Stomach (tissue), 19 donors: ENCODE measurements at places on chromosomes 12 and 14. TPM values are rescaled to one million over a fixed set of nuclear protein-coding genes. Genes with fewer than 3 reads are reported as not detected.

- DNase-seq, result peak; percentile 96
Observed at GRCh38 chr12:67647799-67648520, 585 bp upstream of the DYRK2 start.

- DNase-seq, result peak; percentile 31
Observed at GRCh38 chr14:89365061-89365801, 51.8 kb downstream of the FOXN3 start.

- DNase-seq, result no peak
Observed at GRCh38 chr12:2003676-2004112, 563 bp downstream of the DCP1B start.

- no peak for DNase-seq
Observed at GRCh38 chr12:124087266-124088051, 114.4 kb downstream of the ZNF664 start.

DNA sequence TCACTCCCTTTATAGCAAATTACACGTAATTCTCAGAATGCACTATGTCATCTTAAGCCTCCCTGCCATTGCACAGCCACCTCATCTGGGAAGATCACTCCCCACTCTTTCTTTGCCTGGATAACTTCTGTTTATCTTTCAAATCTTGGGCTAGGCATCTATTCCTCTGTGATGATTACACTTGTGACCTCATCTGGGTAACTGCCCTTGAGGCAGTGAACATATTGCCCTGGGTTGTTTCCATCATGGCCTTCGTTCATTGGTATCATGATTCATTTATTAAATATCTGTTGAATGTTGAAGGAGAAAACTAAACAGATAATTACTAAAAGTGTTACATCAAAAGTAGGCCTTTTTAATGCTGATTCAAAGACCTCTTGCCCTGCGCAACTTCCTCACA is 26.2 kb upstream of the PDE3A start:
- no peak for DNase-seq

DNA sequence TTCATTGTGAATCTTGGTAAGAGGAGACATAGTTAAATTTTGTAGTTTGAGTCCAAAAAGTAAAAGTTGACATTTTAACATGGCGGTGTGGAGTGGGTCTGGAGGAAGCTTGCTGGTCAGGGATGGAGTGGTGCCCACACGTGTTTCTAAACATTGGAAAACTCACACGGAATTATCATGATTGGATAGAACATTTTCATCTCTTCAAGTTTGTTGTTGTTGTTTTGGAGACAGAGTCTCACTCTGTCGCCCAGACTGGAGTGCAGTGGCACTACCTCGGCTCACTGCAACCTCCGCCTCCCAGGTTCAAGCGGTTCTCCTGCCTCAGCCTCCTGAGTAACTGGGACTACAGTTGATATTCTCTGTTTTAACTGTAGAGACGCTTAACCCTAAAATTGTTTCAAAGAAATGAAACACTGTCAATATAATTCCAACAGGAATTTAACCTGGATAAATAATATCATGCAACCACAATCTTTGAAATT is 502 bp upstream of the MBIP start:
- no peak for DNase-seq

DNA sequence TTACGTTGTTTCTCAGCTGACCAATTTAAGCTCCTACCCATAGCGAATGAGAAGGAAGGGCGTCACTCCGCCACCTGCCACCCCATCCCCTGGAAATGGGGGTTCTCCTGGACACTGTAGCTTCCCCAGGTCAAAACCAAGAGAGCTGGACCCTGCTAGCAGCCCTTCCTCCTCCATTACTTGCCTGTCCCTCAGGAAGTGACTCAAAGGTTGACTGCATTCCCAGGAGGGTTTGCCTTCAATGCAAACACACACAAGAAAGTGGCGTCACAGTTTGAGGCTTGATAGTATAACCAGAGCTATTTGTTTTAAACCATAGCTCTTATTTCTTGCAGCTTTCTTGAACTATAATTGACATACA is 79.1 kb downstream of the KCNK13 start:
- no peak for DNase-seq

- no peak for DNase-seq
Observed at GRCh38 chr12:131603106-131603938, 107.6 kb upstream of the SFSWAP start.

DNA sequence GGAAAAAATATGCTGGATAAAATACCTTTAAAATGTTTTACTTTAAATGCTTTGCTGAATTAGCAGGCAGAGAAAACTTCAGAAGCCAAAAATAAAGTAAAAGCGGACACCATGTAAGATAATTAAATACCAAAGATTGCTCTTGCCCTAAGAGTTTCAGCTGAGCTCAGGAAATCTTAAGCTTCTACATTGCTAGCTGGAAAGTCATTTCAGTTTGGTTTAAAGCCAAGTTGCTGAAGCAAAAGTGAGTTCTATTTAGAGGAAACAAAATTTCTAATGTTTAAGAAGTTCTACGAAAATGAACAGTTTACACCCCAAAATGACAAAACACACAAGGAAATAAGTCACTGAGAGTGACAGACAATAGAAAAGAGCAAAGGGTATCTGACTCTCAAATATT is 310.0 kb downstream of the ADAMTS20 start:
- DNase-seq, result no peak

- DNase-seq, result no peak
Observed at GRCh38 chr12:114316076-114316475, 89.9 kb downstream of the TBX5 start.

DNA sequence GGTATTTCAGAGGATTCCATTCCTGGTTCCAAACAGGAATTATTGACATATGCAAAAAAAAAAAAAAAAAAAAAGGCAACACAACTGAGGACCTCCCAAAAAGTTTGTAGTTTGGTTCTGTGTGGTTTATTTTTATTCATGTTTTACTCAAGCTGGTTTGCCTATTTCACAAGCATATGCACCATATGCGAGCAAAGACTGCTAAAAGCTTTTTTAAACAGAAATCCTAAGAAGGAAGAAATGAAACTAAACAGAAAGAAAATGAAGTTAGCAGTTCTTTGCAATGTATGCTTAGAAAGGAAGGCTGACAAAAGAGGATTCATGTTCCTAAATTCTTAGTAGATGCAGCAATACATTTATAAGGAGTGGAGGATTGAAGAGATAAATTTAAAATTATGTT is 487.6 kb upstream of the FLRT2 start:
- DNase-seq, result no peak

- DNase-seq, result no peak
Observed at GRCh38 chr14:98130691-98131090, 1141.3 kb downstream of the BCL11B start.

GRCh38 chr12:38399711-38400206 is 83.2 kb downstream of the ALG10B start:
- DNase-seq, result no peak

GRCh38 chr12:70080566-70080965 is 162.7 kb upstream of the CNOT2 start:
- no peak for DNase-seq

DNA sequence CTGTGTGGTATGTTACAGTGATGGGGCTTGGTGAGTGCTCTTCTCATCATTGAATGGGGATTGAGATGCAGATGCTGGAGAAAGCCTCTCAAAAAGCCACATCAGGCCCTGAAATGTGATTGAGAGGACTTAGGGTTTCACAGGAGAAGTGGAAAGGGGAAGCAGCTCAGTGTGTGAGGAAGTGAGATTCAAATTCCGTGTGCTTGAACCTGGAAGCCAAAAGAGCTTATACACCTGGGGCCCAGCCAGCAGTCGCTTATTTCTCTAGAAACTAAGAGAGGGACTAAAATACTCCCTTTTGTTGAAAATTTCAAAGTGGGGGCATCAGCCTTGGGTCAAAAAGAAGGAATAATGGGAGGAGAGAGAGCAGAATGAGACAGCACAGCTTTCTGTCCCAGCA is 39.1 kb upstream of the GZMB start:
- no peak for DNase-seq

DNA sequence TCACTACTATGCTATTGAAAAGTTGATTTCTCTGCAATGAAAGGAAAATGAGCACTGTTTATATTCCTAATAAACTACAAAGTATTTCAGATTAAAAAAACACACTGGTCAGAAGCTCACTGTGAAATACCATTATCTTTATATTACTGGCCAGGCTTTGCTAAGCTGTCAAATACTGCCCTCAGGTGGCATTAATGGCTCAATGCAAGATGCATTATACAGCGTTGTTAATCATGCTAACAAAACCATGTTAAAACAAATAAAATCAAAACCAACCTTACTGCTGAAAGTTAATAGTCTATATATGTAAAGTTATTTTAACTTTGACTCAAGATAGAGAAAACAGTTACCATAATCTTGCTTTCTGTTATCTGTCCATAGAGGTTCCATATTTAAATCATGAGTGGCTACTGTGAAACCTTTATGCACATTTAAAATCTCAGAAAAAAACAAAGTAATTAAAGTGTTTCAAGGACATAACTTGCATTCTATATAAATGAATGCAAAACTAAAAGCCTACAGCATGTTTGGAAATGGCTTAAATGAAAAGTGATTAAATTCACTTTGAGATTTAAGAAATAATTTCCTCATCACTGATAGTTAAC is 121.7 kb downstream of the RALGAPA1 start:
- no peak for DNase-seq

DNA sequence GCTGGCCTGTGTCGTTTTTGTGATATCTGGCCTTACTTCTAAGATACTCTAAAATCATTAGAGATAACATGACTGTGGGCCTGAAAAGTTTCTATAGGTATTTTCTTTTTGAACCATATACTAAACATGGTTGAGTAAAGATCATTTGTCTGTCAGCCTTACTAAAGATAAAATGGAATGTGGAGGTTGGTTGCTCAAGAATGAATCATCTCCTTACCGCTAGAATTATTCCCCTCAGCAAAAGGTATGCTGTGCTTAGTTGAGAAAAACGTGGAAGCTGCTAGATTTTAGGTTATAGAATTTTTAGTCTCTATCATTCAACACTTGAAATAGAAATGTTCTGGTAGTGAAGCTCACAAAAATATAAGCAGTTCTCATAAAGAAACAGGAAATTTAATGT is 407.3 kb downstream of the AEBP2 start:
- DNase-seq, result no peak

- DNase-seq, result peak; percentile 65
Observed at GRCh38 chr14:36856095-36856878, 194.6 kb downstream of the PAX9 start.

GRCh38 chr12:16168078-16168477 is 109.4 kb downstream of the SLC15A5 start:
- no peak for DNase-seq

The NDRG2 gene
- polyA plus RNA-seq, result 99.1 TPM

The SYNE3 gene
- polyA plus RNA-seq, result 0.58 TPM

The NDUFA12 gene
- 131 TPM for polyA plus RNA-seq

The RFX4 gene
- not detected for polyA plus RNA-seq

The GNB3 gene
- polyA plus RNA-seq, result 2.7 TPM

The SCN8A gene
- polyA plus RNA-seq, result 0.08 TPM

The LIN7A gene
- polyA plus RNA-seq, result 2.1 TPM

The HVCN1 gene
- polyA plus RNA-seq, result 4.4 TPM

The CD163 gene
- polyA plus RNA-seq, result 32.5 TPM

The EEA1 gene
- polyA plus RNA-seq, result 4.3 TPM

The ESRRB gene
- polyA plus RNA-seq, result 4.5 TPM

The HRK gene
- 0.25 TPM for polyA plus RNA-seq

The NRXN3 gene
- polyA plus RNA-seq, result 0.31 TPM

The ERGIC2 gene
- 33.4 TPM for polyA plus RNA-seq

The EFS gene
- polyA plus RNA-seq, result 6.8 TPM

The PIK3C2G gene
- 8.4 TPM for polyA plus RNA-seq
